Amniotic stem cell (primary cell): ENCODE measurements at places on chromosomes 4 and X.

DNA sequence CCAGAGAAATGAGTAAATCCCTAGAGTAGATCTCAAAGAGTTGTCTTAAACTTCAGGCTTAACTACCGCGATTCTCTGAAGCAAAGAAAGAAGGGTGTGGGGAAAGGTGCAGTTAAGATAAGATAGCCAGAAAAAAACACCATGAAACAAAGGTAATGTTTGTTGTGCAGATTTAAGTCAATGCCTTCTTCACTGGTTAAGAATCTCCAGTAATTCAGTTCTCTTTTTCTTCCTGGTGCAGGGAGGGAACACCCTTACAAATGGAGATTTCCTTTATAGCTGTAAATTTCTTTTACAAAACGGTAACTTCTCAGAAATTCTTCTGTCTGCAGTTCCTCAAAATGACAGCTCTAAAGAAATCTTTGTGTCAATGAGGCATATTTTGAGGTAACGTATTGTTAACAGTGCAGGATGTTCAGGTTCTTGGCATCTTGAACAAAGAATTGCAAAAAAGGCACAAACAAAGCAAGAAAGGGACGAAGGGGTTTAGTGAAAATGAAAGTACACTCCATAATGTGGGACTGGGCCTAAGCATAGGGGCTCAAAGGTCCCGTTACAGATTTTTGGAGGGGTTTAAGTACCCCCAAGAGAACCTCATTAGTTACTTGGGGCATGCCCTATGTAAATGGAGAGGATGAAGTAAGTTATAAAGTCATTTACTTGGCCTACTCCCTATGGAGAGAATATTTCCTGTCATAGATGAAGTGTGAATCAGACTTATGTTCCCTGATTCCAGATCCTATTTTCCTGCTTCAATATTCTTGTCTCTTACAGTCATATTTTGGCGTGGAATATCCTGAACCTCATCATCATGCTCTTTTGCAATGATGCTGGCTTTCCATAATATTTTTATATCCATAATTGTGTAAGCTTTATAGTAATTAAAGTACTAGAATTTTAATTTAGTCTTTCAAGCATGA, 492.0 kb downstream of the PCDH11X start:
- no peak for DNase-seq

DNA sequence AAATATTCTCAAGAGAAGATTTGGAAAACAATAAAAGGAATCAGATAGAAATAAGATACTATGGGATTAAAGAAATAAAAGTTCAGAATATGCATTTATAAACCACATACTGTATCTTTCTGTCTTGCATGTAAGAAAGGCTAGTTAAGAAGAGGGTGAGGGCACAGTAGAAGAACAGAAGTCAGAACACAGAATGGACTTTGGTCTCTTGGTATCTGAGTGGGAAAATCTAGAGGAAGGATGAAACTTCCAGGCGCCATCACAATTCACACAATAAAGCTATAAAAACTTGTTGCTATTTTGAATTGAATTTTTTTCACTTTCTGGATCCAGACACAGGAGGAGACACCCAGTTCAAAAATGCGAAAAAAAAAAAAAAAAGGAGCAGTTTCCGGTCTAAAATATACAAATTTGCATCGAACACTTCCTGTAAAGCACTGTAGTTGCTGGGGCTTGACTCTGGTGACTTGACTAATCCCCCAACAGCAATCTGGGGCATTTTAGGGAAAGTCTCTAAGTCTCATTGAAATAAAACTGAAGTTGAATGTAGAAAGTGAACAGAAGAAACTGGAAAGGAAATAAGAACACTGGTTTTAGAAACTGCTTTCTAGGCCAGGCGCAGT, 8.1 kb upstream of the NAAA start:
- DNase-seq = no peak

DNA sequence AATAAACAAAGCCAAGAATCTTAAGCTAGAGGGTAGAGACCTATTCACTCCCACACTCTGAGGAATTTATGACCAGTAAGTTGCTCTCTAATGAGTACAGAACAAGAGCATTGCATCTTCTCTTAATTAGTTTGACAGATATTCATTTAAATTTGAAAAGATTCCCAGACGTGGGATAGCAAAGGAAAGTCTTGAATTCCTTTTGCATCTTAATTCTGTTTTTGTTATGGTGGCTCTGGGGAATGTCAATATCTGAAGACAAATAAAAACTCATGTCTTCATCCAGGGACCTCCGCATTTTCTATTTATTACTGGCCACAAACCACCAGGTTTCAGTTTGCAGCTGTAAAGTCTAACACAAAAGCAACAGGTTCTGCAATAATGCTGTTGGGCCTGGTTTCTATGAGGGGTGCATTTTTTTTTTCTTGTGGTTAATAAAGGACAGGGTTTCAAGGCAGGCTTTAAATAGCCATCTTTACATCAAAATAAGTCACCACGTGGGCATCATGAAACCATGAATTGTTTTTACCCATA, 172.3 kb downstream of the SHROOM3 start:
- no peak for DNase-seq

- peak; percentile 5 for DNase-seq
Measured at GRCh38 chr4:53943345-53944085, 120.9 kb downstream of the CHIC2 start.

DNA sequence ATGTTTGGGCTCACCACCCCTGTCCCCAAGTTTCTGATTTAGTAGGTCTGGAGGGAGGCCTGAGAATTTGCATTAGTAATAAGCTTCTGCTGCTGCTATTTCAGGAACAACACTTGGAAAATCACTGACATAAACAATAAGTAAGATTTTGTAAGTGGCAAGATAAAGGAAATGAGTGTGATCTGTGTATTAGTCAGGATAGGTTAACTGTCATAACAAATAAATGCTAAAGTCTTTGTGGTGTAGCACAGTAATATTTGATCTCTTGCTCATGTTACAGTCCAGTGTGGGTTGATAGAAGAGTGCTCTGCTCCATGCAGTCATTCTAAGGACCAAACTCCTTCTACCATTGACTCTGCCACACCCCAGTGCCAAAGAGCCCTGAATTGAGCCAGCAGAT, 67.0 kb downstream of the NHS start:
- DNase-seq = no peak

GRCh38 chr4:155777971-155778735, 19.3 kb downstream of the GUCY1B1 start:
- DNase-seq = no peak

DNA sequence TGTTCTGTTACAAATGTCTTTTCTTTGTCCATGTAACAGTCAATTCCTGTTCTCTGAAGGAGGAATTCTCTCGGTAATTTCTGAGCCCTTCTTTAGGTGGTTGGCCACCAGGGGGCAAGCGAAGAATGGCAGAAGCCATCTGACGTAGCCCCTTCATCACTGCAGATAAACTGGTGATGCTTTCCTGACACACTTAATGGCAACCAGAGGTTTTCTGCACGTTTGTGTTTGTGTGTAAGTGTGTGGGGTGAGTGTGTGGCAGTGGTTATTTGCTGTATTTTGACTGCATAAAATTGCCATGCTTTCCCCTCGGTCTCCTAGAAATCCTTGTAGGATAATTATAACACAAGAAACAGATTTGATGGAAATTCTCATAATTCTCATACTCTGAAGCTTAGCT, 64.8 kb upstream of the STOX2 start:
- peak; percentile 48 for DNase-seq

DNA sequence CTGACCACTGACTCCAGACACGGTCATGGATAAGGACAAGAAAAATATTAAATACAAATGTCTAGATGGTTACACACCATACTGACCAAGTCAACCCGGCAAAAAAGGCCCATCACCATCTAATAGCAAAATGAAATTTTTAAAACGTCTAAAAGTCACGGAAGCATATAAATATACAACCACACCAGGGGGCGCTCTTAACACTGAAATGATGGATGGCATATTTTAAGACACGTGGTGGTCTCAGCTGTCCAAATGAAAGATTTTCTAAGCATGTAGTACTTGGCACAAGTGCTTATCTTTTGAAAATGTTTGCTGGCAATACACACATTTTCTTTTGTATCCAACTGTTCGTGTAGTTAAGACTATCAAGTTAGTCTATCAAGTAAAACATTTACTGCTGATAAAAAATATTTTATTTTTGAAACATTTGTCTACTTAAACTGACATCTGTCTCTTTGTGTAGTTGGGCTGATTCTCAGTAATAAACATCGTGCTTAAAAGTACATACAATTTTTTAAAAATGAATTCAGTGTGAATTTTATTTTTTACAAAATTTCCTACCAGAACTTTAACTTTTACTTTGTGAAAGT, 64.6 kb downstream of the COX7B2 start:
- peak; percentile 55 for DNase-seq
